Vagina (tissue), 2 donors: ENCODE measurements at places on chromosomes 12 and 14.

- DNase-seq: no peak
Measured at GRCh38 chr14:90421001-90421631, 24.3 kb downstream of the CALM1 start.

DNA sequence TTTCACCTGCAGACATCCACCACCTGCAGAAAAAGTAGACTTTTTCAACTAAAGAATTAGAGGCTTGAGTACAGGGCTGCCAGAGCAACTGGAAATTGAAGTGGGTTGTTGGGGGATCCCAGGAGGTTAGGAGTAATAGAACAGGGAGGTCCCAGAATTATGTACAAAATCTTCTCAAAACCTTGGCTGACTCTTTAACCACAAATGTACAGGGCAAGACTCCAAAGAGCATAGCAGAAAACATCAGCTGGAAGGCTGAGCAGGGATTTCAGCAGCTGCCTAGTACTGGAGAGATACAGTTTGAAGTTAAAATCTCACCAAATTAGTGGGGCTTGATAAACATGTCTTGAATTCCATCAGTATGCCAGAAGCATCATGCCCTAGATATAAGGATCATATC, 191.6 kb downstream of the CRADD start:
- no peak for DNase-seq

DNA sequence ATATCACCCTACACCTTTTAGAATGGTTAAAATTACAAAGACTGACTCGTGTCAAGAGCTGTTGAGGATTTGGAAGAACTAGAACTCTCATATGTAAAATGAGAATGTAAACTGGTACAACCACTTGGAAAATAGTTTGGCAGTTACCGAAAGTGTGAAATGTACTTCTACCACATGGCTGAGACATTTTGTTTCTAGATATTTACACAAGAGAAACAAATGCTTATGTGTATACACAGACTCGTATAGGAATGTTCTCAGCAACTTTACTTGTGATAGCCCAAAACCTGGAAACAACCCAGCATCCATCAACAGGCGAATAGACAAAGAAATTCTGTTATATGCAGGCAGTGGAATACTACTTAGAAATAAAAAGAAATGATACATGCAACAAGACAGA, 103.0 kb downstream of the BRMS1L start:
- DNase-seq: no peak

- no peak for DNase-seq
Measured at GRCh38 chr14:101084436-101084826, 180.9 kb upstream of the RTL1 start.

- no peak for DNase-seq
Measured at GRCh38 chr14:69531135-69531534, 43.5 kb downstream of the CCDC177 start.

- no peak for DNase-seq
Measured at GRCh38 chr12:57621497-57622292, 10.5 kb downstream of the ARHGEF25 start.

DNA sequence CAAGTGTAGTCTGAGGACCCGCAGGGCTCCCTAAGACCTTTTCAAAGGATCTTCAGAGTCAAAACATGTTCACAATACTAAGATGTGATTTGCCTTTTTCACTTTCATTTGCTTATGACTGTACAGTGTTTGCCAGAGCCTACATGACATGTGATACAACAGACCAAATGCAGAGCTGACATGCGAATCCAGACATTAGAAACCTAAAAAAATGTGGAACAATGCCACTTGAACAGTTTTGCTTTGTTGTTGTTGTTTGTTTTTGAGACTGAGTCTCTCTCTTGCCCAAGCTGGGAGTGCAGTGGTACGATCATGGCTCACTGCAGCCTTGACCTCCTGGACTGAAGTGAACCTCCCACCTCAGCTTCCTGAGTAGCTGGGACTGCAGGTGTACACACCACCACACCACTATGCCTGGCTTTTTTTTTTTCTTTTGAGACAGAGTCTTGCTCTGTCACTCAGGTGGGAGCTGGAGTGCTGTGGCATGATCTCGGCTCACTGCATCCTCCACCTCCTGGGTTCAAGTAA, 5.3 kb upstream of the RAB35 start:
- DNase-seq: no peak

DNA sequence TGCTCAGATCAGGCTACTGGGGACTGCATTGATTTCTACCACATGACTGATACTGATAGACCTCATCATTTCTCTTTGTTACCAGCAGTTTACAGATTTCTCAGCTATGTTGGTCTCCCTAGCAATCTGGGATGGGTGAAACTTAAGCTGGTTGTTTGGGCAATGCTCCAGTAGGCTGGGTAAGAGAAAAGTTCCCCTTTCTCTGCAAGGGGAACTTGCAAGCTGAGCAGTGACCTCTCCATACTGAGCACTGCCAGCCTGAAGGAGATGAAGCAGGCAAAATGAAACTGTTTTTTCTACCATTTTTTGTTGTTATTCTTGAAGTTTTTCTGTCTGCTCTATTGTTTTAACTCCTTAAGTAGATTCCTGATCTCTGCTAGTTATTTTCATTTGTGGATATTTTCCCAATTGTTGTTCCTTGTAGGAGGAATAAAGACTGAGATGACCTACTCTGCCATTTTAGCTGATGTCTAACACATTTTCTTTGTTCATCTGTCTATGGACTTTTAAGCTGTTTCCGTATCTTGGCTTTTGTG, 1.3 kb upstream of the OR4M1 start:
- no peak for DNase-seq

GRCh38 chr14:92726135-92726932, 22.1 kb downstream of the LGMN start:
- no peak for DNase-seq

DNA sequence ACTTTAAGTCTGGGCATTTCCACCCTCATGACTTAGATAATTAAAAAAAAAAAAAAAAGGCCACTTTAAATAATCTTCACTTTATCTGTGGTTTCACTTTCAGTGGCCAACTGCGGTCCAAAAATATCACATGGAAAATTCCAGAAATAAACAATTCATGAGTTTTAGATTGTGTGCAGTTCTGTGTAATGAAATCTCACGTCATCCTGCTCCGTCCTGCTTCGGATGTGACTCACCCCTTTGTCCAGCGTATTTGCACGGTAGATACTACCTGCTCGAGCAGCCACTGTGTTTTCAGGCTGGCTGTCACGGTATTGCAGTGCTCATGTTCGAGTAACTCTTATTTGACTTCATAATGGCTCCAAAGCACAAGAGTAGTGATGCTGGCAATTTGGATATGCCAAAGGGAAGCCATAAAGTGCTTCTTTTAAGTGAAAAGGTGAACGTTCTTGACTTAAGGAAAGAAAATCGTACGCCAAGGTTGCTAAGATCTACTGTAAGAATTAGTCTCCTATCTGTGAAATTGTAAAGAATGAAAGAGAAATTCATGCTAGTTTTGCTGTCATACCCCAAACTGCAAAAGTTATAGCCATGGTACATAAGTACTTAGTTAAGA, 2.4 kb downstream of the E2F7 start:
- DNase-seq: no peak

DNA sequence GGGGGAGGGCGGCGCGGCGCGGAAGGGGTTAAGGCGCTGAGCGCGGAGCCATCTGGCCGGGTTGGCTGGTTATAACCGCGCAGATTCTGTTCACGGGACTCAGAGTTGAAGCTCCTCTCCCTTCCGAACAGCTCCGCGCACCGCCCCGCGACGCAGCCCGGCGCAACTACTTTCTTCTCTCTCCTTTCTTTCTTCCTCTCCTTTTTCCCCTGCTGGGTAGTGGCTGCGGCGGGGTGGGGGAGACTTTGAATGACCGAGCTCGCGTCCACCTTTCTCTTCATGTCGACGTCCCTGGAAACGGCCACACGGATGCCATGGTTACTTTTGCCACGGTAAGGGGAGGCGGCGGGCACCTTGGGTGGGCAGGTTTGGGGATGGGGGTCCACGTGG, at the start of gene NTF3:
Gene NTF3, plus strand, starts transcription at position 98 of the 390 bp plus-strand sequence. Its CDS starts 217 bp downstream, at position 315.
- no peak for DNase-seq

- DNase-seq: no peak
Measured at GRCh38 chr12:76945867-76946266, 67.0 kb upstream of the CSRP2 start.
